ENCODE measurements at places on chromosomes 1 and 21.

DNA sequence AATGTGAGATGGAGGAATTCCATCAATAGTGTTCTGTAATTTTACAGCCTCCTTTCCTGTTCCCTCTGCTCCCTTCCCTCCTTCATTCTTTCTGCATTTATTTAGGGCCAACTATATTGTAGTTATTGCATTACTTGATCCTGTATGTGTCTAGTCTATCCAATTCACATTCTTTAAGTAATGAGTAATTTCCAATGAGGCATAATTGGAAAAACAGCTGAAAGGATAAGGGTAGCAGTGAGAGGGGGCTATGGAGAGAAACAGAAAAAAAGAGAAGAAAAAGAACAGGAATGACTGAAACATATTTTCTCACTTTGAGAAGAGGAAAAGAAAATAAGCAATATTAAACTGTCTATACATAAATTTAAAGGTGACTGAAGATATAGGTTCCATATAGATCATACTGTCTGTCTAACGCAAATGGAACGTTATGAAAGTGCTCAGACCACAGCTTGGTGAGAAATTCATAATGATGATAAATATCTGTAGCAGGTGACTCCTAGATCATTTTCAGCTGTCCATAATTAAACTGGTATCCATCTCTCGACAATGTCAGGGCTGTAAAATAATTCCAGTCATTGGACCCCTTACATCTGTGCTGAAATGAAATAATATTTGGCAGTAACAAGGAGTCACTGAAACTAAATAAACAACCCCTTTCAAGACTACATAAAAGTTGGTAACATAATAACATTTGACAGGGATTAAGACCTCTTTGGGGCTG is 61.8 kb downstream of the SPAG17 start:
- no peak for DNase-seq

GRCh38 chr21:28644762-28645161 is 347.9 kb downstream of the LTN1 start:
- DNase-seq: no peak

- no peak for DNase-seq
Measured at GRCh38 chr1:181541947-181542346, 58.6 kb downstream of the CACNA1E start.

DNA sequence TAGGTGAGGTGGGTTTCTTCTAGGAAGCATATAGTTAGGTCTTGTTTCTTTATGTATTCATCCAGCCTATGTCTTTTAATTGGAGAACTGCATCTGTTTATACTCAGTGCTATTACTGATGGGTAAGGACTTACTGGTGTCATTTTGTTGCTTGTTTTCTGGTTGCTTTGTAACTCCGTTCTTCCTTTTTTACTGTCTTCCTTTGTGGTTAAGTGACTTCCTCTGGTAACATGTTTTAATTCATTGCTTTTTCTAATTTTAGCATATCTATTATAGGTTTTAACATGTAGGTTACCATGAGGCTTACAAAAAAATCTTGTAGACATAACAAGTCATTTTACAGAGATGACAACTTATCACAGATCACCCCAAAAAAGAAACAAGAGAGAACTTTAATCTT is 160.8 kb downstream of the VAV3 start:
- DNase-seq: no peak

- DNase-seq: no peak
Measured at GRCh38 chr1:247812637-247813036, 11.3 kb downstream of the OR14A16 start.

- no peak for DNase-seq
Measured at GRCh38 chr1:9629445-9630201, 21.9 kb upstream of the PIK3CD start.

- no peak for DNase-seq
Measured at GRCh38 chr1:55604179-55604578, 389.0 kb upstream of the USP24 start.

- no peak for DNase-seq
Measured at GRCh38 chr1:85042413-85042812, 5.9 kb downstream of the MCOLN3 start.

- DNase-seq: no peak
Measured at GRCh38 chr21:32918478-32919120, 107.1 kb upstream of the OLIG2 start.

- DNase-seq: no peak
Measured at GRCh38 chr1:114010433-114011184, 31.3 kb downstream of the OLFML3 start.

GRCh38 chr21:45573452-45574035 is 31.3 kb upstream of the SLC19A1 start:
- DNase-seq: no peak

- DNase-seq: no peak
Measured at GRCh38 chr1:17833661-17834501, 78.7 kb downstream of the ACTL8 start.

GRCh38 chr1:68973459-68974244 is 476.8 kb upstream of the DEPDC1 start:
- no peak for DNase-seq

GRCh38 chr1:56202796-56203492 is 376.4 kb downstream of the PLPP3 start:
- DNase-seq: no peak

- no peak for DNase-seq
Measured at GRCh38 chr1:14476170-14476955, 122.1 kb upstream of the KAZN start.

DNA sequence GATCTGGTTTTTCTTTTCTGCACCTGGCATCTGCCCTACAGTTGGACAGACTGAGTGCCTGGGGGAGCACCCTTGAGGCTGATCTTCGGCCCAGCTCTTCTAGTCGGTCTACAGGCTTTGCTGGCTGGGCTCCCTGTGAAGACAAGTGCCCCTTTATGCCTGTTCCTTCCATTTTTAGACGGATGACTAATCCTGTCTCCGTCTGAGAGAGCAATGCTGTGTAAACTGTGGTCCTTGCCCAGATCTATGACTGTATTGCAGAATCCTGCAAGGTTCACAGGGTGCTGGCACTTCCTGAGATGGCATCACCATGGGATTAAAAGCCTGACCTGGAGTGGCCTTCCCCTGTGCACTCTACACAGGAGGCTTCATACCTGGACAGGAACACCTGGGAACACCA is 47.6 kb upstream of the SAMD13 start:
- no peak for DNase-seq

DNA sequence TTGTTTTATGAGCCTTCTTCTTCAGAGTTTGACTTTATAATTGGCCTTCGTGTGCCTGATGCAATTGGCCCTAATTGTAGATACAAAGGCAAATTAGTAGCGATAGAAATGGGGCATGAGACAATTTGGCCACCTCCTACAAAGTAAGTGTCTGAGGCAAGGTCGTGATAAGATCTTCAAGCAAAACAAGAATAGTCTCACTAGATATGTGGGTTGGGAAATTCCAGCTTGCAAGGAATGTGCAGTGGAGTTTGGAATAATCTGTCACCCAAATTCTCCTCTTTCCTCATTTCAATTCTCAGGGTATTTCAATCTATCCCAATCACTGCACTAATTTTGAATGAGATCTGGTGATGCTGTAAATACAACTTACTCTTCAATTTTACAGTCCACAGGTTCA is 11.4 kb upstream of the TSNAX start:
- no peak for DNase-seq

Measured in GM18507 (cell line).